ENCODE measurements at places on chromosomes 7 and 10. TPM values are rescaled to one million over a fixed set of nuclear protein-coding genes. Genes with fewer than 3 reads are reported as not detected.

DNA sequence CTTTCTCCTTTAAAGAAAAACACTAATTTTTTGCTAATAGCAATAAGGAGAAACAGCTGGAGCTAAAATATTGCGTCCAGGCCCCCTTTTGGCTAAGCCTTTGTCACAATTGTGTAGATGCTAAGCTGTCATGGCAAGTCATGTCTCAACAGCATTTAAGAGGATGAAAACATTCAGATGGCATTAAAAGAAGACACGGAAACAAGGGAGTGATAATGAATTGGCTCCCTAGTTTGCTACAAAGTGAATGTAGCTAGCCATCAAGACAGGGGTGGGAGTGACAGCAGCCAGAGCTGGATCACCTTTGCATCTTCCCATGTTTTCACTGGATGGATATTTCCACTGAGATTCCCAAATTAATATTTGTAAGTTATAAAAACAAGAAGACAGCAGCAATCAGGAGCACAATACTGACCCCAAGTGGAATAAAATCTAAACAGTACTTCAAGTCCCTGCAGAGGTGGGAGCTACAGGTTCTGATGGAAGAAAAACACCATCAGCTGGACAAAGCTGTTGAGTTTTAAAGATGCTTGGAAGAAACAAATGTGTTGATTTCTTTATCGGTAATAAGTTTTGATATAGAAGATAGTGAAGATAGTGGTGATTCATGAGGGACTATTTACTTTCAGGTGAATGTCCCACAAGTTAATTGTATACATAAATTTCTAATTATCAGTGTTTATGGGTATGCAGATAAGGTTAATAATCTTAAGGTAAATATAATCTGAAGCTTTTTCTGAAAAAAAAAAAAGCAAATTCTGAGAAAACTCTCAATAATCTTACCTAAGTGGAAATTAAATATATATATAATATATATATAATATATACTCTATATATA, 129.4 kb downstream of the SLC16A9 start:
- no peak for DNase-seq

GRCh38 chr10:30862486-30862885, 169.2 kb downstream of the ZNF438 start:
- DNase-seq: no peak

- DNase-seq: no peak
Measured at GRCh38 chr7:130180571-130181262, 24.5 kb downstream of the TMEM209 start.

GRCh38 chr10:21732067-21732772, 198.2 kb downstream of the MLLT10 start:
- peak; percentile 60 for DNase-seq

- DNase-seq: no peak
Measured at GRCh38 chr7:56229631-56230030, 113.4 kb upstream of the NUPR2 start.

DNA sequence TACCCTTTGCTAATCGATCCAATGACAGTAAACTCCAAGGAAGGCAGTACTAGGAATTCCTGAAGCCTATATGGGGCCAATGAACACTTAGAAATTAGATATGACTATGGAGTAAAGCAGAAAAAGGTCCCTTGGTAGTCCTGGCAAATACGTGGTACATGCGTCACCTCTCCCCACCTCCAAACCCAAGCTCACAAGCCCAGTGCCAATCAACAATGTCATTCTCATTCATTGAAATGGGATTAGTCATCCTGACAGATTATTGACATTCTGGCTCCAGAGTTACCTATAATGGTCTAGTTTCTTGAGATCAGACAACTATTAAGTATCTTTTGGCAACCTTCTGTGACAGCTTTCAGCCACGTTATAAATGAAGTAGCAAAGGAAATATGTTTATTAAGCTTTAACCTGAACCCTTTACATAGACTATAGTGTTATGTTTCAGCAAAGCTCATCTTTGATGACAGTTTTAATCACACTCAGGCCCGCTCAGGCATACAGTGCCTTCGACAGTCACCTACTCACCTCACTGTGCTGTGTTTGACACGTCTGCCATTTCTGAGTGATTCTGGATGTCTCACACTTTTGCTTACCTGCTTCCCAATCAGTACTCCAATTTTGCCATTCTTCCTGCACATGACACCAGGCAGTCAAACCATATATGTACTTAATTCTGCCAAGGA, 69.6 kb upstream of the ADO start:
- DNase-seq: no peak

- peak; percentile 10 for DNase-seq
Measured at GRCh38 chr10:124725171-124725631, 19.0 kb downstream of the FAM53B start.

The CHST3 gene
- total RNA-seq: 44.7 TPM

The ACTR3C gene
- total RNA-seq: 2.6 TPM

The RSPH10B2 gene
- not detected for total RNA-seq
